ENCODE measurements at places on chromosomes 3 and 15.

- DNase-seq: no peak
Measured at GRCh38 chr15:33131552-33132232, 62.8 kb downstream of the FMN1 start.

DNA sequence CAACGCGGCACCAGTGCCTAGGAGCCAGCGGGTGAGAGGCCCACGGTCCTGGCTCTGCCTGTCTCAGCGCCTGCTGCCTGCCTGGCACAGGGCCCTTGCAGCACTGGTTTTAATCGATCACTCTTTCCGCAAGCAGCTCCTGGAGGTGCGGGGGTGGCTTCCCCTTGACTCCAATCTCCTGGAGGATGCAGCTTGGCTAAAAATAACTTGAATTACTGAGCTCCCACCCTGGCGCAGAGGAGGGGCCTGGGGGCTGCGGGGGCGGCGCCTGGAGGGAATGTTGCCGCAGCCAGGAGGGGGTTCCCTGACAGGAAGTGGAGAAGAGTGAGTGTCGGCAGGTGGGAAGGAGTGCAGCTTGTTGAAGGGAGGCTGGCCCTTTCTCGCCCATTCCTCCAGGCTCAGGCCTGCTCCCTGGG is 9.9 kb upstream of the RPL29 start:
- peak; percentile 31 for DNase-seq

GRCh38 chr3:188711881-188712247 is 459.9 kb upstream of the TPRG1 start:
- DNase-seq: no peak

DNA sequence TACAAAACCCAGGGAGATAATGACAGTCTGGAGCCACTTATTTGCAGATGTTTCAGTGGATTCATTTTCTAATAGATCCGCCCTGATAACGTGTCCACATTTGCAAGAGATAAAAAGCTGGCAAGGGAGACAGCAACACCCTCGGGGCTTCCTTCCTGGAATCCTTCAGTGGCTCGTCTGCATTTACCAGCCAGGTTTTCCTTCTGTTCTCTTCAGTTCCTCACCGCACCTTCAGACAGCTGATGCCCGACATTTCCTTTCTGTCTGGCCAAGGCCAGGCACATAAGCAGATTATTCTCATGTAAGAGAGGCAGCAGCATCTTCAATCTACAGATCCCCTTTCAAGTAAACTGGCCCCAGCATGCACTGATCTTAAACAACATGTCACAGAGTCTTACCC is 56.2 kb upstream of the SPATA12 start:
- no peak for DNase-seq

GRCh38 chr15:62795700-62796695 is 246.5 kb upstream of the TPM1 start:
- no peak for DNase-seq

- DNase-seq: no peak
Measured at GRCh38 chr15:87959080-87959479, 297.5 kb downstream of the NTRK3 start.

- DNase-seq: no peak
Measured at GRCh38 chr15:42151736-42152135, 4.7 kb downstream of the PLA2G4F start.

- no peak for DNase-seq
Measured at GRCh38 chr15:78567531-78567930, 2.2 kb downstream of the CHRNA5 start.

Data from T1000 (cell line).